ENCODE measurements at places on chromosomes 16 and 17. TPM values are rescaled to one million over a fixed set of nuclear protein-coding genes. Genes with fewer than 3 reads are reported as not detected.

The METRN gene
- polyA plus RNA-seq, result 9.9 TPM

The STAT5B gene
- polyA plus RNA-seq, result 35.4 TPM

The METTL23 gene
- polyA plus RNA-seq, result 41.4 TPM

The TNFRSF13B gene
- polyA plus RNA-seq, result not detected

The GP1BA gene
- polyA plus RNA-seq, result 1.4 TPM

The MYLK3 gene
- polyA plus RNA-seq, result 1.1 TPM

The IRX5 gene
- 8.4 TPM for polyA plus RNA-seq

The SCGB1C2 gene
- polyA plus RNA-seq, result 2.1 TPM

The OR3A3 gene
- 0.07 TPM for polyA plus RNA-seq

The ZFHX3 gene
- 15.6 TPM for polyA plus RNA-seq

The CLEC16A gene
- polyA plus RNA-seq, result 22.8 TPM

The FOXJ1 gene
- polyA plus RNA-seq, result 16.4 TPM

The PRSS27 gene
- 2.5 TPM for polyA plus RNA-seq

The MNT gene
- polyA plus RNA-seq, result 23.0 TPM

The MYO15A gene
- polyA plus RNA-seq, result 4.1 TPM

The MAFG gene
- 11.2 TPM for polyA plus RNA-seq

The TEDC2 gene
- 12.3 TPM for polyA plus RNA-seq

The CDRT15L2 gene
- polyA plus RNA-seq, result not detected

The VPS35 gene
- polyA plus RNA-seq, result 160 TPM

The ZNF597 gene
- 3.8 TPM for polyA plus RNA-seq

The RGS11 gene
- 0.46 TPM for polyA plus RNA-seq

The TEKT3 gene
- 1.5 TPM for polyA plus RNA-seq

The STAC2 gene
- polyA plus RNA-seq, result 4.7 TPM
